Right cardiac atrium (tissue), 5 donors: ENCODE measurements at places on chromosomes 7 and 10. TPM values are rescaled to one million over a fixed set of nuclear protein-coding genes. Genes with fewer than 3 reads are reported as not detected.

DNA sequence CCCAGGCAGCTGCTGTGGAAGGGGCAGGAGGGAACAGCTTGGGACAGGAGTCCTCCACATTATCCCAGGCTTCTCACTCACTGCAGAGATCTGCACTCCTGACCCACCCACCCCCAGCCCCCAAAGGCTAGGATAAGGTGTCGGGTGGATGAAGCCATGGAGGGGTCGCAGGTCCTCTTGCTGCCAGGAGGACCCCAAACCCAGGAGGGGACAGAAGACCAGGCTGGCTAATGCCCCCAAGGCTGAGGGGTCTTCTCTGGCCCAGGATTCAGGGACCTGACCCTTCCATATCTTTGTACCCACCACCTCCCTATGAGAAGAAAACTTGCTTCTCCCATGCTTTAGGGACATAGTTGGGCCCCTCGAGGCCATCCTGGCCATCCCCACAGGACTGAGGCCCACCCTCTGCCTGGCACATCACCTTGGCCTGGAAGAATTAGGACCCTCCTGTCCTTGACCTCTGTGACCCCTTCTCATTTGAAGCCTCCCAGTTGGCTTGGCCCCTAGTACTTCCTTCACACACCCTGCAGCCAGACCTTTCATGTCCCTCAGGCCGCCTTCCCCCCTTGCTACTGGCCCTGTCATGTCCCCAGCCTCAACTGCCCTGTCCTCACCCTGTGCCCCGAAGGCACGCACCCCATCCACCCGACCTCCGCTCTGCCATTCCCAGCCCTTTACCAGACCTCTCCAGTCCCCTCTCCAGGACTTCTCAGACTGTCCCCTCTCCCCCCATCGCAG, 21.6 kb downstream of the KCNH2 start:
- peak; percentile 24 for DNase-seq

- DNase-seq: no peak
These were observed 2.5 kb downstream of the ADAMTS14 start for GRCh38 chr10:70674560-70675495.

The TFEC gene
- total RNA-seq: 2.0 TPM

- no peak for DNase-seq
These were observed 1676.7 kb downstream of the REEP3 start for GRCh38 chr10:65197935-65198334.

DNA sequence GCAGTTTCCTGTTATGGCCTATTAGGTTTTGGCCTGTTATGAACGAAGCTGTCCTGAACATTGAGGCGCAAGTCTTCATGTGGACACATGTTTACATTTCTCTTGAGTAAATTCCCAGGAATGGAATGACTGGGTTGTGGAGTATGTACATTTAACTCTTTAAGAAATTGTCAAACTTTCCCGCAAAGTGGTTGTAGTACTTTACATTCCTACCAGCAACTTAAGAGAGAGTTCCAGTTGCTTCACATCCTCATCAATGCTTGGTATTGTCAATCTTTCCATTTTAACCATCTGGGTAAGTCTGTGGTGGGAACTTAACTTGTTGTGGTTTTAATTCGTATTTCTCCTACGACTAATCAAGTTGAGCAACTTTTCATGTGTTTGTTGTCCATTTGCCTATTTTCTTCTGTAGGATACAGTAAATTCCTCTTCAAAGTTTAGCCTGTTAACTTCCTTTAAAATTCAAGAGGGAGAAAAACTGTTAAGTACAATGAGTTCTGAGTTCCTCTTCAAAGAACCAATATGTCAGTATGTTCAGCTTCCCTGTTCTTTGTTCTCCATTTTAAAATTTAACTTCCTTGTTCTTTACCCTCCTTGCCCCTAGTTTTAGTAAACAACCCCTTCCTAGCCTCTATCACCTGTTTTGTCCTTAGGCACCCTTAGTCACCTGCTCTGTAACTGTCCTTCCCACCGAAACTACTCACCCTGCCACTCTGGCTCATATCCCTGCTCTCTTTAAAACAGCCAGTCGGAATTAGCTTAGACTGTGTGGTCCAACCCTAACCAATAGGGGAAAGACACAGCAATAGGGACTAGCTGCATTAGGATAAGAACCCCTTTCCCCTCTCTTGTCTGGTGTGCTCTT, 74.0 kb downstream of the FAM241B start:
- DNase-seq: no peak

DNA sequence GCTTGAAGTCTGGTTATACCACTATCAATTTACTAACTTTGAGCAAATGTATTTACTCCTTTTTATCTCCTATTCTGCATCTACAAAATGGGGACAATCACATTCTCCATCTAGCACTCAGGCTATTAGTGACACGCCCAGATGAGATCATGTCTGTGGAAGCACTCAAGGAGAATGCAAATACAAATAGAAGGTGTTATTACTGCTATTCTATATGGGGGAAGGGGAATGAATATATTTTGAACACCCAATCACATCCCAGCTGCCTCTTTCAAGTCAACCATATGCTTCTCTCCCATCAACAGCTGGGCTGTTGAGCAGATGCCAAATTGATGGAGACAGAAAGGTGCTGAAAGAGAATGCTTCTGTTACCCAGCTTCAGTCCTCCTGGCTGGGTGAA, 23.5 kb downstream of the SGMS1 start:
- DNase-seq: no peak
